ENCODE measurements at places on chromosomes 3 and 15.

GRCh38 chr3:168828536-168828935 is 732.8 kb upstream of the GOLIM4 start:
- DNase-seq = no peak

DNA sequence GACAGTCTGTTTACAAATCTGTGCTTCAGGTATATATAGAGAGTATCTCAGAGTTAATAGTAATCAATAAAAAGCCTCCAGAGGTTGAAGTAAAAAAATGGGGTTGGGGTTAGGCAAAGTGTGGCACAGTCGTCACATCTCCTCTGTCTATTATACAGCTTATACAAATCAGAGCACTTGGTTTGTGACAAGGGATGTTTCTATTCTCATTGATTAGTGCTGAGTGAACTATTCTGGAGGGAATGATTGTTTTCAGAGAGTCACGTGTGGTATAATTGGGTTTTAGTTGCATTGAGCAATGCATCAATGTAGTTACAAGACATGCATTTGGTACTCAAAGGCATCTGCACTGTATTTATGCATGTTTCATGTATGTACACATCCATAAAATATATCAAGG is 172.9 kb downstream of the EPHA3 start:
- no peak for DNase-seq

DNA sequence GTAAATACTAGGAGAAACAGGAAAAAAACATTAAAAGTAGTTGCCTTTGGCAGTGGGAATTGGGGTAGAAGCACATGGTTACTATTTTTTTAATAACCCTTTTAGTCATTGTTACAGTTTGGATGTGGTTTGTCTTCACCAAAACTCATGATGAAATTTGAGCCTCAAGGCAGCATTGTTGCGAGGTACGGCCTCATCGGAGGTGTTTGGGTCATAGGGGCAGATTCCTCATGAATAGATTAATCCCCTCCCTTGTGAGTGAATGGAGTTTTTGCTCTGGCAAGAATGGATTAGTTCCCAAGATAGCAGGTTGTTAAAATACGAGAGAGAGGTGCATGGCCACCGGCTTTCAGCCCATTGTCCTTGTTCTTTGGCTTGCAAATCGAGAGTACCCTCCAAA is 92.6 kb downstream of the LEKR1 start:
- DNase-seq = no peak

DNA sequence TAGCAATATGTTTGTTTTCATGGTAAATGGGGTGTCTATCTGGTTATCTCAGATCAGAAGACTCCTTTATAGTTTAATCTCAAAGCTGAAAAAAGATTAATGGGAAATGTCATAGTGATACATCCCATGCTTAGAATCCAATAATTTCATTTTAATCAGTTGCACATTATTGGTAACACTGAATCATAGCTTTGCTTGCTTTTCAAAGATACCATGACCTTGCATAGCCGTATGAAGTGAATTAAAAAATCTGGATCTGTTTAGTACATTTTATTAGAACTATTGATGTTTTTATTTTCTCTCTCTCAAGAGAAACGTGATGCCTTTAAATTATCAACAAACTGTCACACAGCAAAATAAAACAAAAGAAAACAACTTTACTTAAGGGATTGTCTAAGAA is 506.7 kb upstream of the SGO1 start:
- DNase-seq = no peak

- DNase-seq = no peak
These were observed 3.3 kb upstream of the P2RY12 start for GRCh38 chr3:151387842-151388241.

GRCh38 chr15:101623367-101624304 is 28.5 kb downstream of the TM2D3 start:
- no peak for DNase-seq

GRCh38 chr3:60001369-60001768 is 951.5 kb upstream of the CFAP20DC start:
- DNase-seq = no peak

DNA sequence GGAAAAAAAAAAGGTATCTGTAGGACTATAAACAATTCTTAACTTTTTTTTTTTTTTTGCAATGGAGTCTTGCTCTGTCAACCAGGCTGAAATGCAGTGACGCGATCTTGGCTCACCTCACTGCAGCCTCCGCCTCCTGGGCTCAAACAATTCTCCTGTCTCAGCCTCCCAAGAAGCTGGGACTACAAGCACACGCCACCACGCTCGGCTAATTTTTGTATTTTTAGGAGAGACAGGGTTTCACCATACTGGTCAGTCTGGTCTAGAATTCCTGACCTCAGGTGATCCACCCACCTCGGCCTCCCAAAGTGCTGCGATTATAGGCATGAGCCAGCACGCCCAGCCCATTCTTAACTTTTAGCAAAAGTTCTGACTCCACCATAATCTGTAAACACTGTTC is 50.5 kb downstream of the TRPM7 start:
- no peak for DNase-seq

DNA sequence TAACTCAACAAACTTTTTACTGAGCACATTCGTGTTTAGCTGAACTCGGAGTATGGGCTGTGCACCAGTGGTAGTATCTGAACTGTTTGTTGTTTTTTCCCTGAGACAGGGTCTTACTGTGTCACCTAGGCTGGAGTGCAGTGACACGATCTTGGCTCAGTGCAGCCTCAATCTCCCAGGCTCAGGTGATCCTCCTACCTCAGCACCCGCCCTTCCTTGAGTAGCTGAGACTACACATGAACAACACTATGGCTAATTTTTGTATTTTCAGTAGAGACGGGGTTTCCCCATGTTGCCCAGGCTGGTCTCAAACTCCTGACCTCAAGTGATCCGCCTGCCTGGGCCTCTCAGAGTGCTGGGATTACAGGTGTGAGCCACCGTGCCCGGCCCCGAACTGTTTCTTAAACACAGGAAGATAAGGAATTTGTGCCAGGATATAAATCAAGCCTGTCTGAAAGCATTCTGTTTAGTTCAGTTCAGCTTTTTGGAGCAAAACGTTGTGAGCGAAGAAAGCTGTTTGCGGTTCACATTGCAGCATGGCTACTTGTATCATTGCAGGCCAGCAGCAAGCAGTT is 40.4 kb upstream of the SKOR1 start:
- DNase-seq = no peak

- peak; percentile 41 for DNase-seq
These were observed 27.1 kb downstream of the LRIG1 start for GRCh38 chr3:66473692-66474091.

- DNase-seq = no peak
These were observed 220.0 kb upstream of the UBE2E2 start for GRCh38 chr3:22982981-22983587.

DNA sequence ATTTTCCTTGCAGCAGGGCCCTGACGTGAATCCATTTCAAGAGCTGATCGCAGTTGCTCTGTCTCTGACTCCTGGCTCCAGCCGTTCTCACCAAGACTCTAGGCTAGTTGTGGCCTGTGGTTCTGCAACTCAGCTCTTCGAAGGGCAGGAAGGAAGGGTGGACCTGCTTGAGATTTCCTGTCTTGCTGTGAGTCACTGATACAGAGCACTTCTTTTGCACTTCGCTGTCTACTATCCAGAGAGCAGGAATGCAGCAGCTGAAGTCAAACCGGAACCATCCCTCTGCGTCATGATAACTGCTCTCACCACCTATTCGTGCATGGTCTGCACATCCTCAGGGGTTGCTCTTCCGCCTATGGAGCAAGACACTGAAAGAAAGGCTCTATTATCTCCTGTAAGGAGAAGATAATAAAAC is 59.7 kb downstream of the RAP2B start:
- peak; percentile 93 for DNase-seq

GRCh38 chr3:139746481-139746880 is 68.7 kb upstream of the NMNAT3 start:
- DNase-seq = no peak

DNA sequence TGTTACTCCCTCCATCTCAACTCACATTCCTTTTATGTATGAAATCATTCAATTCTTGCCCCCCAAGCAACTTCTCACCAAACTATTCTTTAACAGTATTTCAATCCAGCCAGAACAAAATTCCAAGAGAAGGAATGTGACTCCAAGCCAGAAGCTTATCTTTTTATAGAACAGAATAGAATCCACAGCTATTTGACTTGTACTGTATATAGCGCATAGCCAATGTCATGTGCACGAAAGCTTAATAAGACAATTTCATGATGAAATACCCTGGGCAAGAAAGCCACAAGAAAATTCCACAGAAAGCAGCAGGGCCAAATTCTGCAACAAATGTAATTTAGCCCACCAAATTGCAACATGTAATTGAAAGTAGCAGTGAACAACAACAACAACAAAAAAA is 127.6 kb upstream of the UBE2E2 start:
- DNase-seq = no peak

DNA sequence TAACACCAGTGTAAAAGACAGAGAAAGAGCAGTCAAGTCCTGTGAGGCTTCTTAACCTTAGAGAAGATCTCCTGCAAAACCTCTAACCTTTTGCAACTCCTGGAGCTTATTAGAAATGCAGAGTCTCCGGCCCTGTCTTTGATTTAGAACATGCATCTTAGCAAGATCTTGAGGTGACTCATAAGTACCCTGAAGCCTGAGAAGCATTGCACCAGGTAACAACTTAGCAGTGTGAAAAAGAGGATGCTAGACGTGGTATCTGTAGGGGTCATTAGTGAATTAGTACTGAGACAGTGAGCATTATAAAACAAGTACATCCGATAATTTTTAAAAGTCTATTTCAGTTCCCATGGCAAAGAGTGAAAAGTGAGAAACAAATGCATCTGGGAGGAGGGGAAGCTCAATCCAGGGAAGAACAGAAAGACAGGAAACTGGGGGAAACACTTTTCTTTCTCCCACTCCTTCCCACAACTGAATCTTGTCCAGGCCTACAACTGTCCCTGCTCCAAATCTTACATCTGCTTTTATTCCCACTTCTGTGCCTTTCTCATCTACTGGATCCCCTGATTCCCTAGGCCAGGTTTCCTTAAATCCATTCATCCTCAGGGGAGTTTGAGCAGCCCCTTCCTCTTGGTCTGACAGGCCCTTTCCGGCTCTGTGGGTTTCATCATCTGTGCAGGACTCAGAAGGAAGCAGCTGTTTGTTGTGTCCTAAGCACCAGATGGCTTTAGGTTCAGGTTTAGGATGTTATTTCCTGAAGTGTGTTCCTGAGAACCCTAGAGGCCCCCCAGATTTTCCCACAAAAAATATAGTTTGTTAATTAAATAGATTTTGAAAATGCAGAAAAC is 128.1 kb upstream of the IL12A start:
- DNase-seq = peak; percentile 4

GRCh38 chr3:12253516-12254343 is 35.1 kb upstream of the PPARG start:
- no peak for DNase-seq

DNA sequence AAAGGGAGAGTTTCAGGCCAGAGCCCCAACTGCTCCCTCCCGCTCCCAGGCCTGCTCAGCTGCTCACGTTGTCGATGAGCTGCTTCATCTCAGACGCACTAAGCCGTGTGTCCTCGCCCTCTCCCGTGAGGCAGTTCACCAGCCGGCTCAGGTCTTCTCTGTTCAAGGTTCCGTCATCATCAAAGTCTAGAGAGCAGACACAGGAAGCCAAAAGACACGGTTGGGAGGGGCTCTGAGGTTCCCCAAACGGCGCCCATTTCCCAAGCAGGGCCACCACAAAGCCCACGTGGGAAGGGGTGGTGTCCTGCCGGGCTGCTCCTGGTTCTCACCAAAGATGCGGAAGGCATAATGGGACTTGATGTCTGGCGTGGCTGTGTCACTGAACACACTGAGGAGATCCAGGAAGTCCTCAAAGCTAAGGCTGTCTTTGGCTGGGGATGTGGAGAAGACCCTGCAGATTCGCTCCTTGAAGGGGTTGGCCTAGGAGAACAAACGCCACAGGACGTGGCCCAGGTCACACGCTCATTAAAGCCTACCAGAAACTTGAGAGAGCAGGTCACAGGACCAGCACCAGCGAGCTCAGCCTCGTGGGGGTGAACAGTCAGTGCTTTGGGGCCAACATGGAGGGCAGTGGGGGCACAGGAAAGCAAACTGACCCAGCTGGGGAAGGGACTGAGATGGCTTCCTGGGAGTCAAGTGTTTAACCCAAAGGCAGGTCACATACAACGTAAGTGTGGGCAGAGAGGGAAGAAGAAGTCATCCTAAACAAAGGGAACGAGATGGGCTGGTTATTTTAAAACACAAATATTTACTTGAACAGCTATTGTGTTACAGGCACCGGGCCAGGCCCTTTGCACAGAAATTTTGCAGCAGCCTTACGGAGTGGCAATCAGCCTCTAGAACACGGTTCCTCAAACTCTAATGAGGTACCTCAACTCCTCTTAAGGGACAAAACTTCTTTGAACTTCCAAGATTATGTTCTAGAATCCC is 2.4 kb downstream of the CIB1 start:
- DNase-seq = peak; percentile 85

DNA sequence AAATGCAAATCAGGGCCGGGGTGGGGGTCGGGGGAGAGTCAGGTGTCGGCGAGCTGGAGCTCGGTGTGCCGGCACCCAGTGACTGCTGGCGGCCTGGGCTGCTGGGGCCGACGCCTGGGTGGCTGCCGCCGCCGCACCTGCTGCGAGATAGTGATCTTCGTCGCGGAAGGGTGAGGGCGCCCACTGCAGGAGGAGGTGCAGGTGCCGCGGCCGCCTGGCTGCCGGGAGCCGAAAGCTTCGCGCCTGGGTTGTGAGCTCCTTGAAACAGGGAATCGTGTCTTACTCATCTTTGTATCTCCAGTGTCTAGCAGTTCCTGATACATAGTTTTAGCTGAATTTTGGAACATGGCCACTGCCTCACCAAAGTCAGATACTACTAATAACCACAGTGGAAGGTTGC is 64.0 kb upstream of the CPOX start:
- DNase-seq = peak; percentile 51

GRCh38 chr3:11991751-11992150 is 12.4 kb upstream of the SYN2 start:
- DNase-seq = no peak

DNA sequence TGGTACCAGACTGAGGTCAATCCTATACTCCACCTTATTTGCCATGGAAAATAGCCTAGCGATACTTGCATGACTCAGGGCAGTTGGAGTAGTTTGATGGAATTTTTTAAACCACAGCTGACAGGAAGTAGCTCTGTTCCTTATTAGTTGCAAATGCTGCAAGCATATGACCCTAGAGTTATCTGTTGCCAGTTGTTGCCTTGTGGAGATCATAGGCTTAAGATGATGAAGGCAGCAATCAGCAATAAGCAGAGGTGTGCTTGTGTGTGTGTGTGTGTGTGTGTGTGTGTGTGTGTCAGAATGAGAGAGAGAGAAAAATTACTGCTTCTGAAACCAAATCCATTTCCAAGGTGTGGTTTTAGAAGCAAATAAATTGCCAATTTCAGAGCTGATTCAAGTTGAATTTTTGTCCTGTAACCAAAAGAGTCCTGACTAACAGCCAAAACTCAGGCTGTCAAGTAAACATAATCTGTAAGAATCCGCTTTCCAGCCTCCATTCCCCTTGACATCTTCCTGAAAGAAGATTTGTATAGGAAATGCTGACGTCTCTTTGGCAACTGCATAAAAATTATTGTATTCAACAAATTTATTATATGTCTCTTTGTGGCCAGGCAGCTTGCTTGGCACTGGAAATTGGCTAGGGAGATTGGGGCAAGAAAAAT is 141.2 kb downstream of the SERPINI1 start:
- DNase-seq = no peak

- peak; percentile 37 for DNase-seq
These were observed 237.8 kb upstream of the GADL1 start for GRCh38 chr3:31132132-31132769.

Data from activated CD4-positive, alpha-beta T cell treated with anti-CD3 and anti-CD28 coated beads, Interleukin-10, Interleukin-2, amounts not matched to agents 100 ng/mL and 50 ng/mL, durations not matched to agents 16 hours and 8 hours (primary cell).